Upper lobe of right lung (tissue), 1 donor: ENCODE measurements at places on chromosomes 1 and 21. TPM values are rescaled to one million over a fixed set of nuclear protein-coding genes. Genes with fewer than 3 reads are reported as not detected.

DNA sequence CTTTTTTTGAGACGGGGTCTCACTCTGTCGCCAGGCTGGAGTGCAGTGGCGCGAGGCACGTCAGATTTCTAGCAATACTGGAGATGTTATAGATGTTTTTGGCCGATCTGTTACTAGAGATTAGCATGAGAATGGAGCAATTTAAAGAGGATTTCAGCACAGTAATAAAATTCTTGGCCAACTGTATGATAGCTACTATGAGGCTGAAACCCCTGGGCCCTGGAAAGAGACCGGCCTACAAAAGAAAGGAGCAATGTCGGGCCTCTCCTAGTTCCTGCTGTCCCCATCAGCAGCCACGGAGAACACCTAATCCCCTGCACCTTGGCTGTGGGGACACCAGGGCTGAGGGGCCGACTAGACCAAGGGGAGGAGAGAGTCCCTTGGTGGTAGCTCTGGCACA lies 9.5 kb upstream of the GNPAT start:
- H3K36me3 ChIP-seq = peaks cover 19% of the 10 kb centered on the region
- no peaks in the 10 kb centered on the region for H3K27me3 ChIP-seq
- no peak overlapping the region for H3K4me3 ChIP-seq
- H3K27ac ChIP-seq = no peak overlapping the region
- no peak for DNase-seq

DNA sequence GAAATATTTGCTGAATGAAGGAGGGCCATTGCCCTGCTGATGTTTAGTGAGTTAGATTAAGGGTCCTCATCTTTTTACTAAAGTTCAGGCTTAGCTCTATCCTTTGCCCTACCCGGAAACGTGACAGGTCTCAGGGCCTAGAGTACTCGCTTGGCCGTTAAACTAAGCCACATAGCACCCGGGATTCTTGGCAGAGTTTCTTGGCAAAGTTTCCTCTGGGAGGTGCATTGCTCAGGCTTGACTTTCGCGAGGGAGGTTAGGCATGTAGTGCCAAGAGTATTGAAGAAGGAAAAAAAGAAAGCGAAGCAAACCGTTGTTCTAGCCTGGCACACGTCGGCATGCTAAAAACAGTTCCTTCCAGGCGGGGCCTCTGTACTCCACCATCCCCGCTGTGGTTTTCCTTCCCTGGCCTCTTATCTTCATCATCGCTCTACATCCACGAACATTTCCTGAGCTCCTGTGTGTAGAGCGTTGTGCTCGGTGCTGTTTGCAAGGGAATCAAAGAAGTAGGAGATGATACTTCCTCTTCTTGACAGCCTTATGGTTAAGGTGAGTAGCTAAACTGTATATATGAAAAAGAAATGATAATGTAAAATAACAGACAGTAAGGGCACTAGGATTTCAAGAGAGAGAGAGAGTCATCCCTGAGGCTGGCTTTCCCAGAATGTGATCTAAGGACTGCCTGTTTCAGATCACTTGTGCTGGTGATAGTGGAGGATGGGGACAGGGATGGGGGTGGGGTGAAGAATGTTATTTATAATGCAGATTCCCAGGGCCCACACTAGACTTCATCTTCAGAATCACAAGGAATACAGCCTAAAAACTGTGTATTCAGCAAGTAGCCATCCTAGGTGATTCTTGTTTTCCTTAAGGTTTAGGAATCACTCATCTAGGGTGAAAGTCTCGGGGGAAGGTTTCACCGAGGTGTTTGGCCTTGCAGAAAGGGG lies 18.8 kb downstream of the RNF220 start:
- H3K4me3 ChIP-seq = peak overlapping the region; percentile 1
- no peak overlapping the region for H3K27ac ChIP-seq
- H3K4me1 ChIP-seq = peaks cover 4% of the 10 kb centered on the region
- no peak for DNase-seq
- H3K36me3 ChIP-seq = no peaks in the 10 kb centered on the region

DNA sequence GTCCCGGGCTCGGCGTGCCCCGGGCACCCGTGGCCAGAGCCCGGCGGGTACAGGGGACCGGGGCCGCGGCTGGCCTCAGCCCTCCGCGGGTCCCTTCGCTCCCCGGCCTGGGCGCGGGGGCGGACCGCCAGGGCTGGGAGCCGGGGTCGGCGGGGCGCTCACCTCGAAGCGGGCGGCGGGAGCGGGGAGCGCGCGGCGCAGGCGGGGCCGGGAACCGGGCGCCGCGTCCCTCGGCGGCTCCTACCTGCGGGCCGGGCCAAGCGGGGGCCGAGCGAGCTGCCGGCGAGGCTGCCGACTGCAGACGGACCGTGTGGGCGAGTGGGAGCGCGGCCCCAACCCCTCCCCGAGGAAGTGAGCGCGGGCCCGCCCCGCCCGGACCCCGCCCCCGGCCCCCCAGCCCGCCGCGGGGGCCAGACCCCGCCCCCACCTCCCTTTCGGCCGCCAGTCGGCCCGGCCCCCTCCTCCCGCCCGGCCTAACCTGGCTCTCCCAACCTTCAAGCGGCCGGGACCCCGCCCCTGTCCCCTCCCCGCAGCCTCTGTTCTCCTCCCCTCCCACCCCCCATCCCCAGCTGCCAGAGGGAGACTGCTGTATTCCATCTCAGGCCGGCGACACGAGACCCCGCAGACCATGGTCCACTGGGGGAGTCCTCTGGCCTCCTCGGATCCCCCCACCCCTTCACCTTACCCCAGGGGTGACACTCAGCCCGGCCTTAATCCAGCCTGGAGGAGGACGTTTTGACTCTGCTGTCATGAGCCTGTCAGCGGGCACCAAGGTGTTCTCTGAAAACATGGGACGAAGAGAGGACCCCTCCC lies at the start of gene FHL3:
TSS of gene FHL3 (minus strand) at position 320 of the 813 bp plus-strand sequence. CDS start 6,102 bp downstream, outside the sequence.
- peak within 1 kb of the TSS; percentile 65 for H3K27ac ChIP-seq
- no peaks in the 10 kb centered on the region for H3K27me3 ChIP-seq
- H3K4me3 ChIP-seq = peak within 1 kb of the TSS; percentile 65
- H3K36me3 ChIP-seq = no peaks in the 10 kb centered on the region
- peaks cover 32% of the 10 kb centered on the region for H3K4me1 ChIP-seq

- no peak for DNase-seq
- H3K4me3 ChIP-seq = no peak overlapping the region
- H3K27ac ChIP-seq = no peak overlapping the region
- H3K27me3 ChIP-seq = no peaks in the 10 kb centered on the region
- no peaks in the 10 kb centered on the region for H3K36me3 ChIP-seq
- H3K4me1 ChIP-seq = no peaks in the 10 kb centered on the region
Measured at GRCh38 chr1:3270403-3271245, 183.8 kb upstream of the ARHGEF16 start.

GRCh38 chr1:196121181-196121580 lies 487.1 kb downstream of the KCNT2 start:
- no peaks in the 10 kb centered on the region for H3K4me1 ChIP-seq
- H3K27ac ChIP-seq = no peak overlapping the region
- no peak for DNase-seq
- H3K27me3 ChIP-seq = no peaks in the 10 kb centered on the region

- no peaks in the 10 kb centered on the region for H3K36me3 ChIP-seq
- peak; percentile 46 for DNase-seq
- no peak overlapping the region for H3K4me3 ChIP-seq
- H3K4me1 ChIP-seq = no peaks in the 10 kb centered on the region
- no peaks in the 10 kb centered on the region for H3K27me3 ChIP-seq
Measured at GRCh38 chr21:31992391-31992790, 119.6 kb downstream of the HUNK start.

GRCh38 chr21:29299046-29299915 lies 559 bp downstream of the BACH1 start:
- no peaks in the 10 kb centered on the region for H3K27me3 ChIP-seq
- peak; percentile 86 for DNase-seq
- H3K4me3 ChIP-seq = peak overlapping the region; percentile 77
- peaks cover 42% of the 10 kb centered on the region for H3K4me1 ChIP-seq

The HAPLN2 gene
- 0.78 TPM for total RNA-seq

The TRPM2 gene
- total RNA-seq = 10.0 TPM

The ERICH3 gene
- total RNA-seq = not detected

The CFAP141 gene
- total RNA-seq = not detected

The GNG4 gene
- not detected for total RNA-seq

The TUT4 gene
- 44.2 TPM for total RNA-seq

The MEX3A gene
- 0.52 TPM for total RNA-seq

The GCSAML gene
- total RNA-seq = 2.7 TPM
